AG09309 (cell line): ENCODE measurements at places on chromosomes 16 and 17.

GRCh38 chr17:1170739-1171138 is 9.0 kb downstream of the ABR start:
- no peak for DNase-seq

DNA sequence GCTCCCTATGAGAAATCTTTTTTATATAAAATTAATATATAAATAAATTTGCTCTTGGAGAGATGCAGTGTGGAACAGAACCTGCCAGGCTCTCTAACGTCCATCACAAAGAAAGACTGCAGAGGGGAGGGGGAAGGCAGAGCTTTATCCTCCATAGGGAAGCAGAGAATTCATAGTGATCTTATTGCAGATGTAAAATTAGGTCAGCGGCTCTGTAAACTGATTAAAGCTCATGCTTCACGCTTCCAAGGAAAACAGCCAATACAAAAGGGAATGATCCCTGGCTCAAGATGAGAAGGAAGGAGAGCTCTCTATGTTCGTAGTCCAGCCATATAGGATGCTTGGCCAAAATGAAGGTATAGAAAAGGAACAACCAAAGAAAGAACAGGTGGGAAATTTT is 532.3 kb upstream of the PSMD7 start:
- DNase-seq: no peak

- no peak for DNase-seq
Measured at GRCh38 chr17:49993423-49994060, 1.5 kb downstream of the DLX3 start.

DNA sequence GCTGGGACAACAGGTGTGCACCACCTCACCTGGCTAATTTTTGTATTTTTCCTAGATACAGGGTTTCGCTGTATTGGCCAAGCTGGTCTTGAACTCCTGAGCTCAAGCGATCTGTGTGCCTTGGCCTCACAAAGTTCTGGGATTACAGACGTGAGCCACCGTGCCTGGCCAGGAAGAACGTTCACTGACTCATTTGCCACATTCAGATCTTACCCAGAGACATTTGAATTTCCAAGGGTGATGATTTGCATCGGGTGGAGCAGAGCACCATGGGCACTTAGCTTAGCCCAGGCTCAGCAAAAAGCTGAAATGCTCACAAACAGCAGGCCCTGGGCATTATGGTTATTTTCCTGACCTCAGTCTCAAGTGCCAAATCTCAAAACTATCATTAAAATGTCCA is 14.5 kb upstream of the ADORA2B start:
- no peak for DNase-seq

DNA sequence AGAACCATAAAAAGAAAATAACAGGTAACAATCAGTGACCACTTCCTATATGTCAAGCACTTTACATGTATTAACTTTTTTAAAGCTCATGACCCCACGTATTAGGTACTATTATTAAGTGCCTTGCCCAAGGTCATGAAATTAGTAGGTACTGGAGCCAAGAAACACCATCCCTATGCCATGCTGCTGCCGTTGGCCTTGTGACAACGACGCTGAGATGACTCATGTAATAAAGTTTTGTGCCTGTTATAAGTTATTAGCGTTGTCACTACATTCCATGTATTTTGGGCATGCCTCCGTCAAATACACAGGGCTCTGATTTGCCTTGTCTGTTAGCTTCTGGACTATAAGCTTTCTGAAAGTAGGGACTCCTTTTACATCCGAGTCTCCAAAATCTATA is 1.4 kb downstream of the BBS2 start:
- DNase-seq: no peak

DNA sequence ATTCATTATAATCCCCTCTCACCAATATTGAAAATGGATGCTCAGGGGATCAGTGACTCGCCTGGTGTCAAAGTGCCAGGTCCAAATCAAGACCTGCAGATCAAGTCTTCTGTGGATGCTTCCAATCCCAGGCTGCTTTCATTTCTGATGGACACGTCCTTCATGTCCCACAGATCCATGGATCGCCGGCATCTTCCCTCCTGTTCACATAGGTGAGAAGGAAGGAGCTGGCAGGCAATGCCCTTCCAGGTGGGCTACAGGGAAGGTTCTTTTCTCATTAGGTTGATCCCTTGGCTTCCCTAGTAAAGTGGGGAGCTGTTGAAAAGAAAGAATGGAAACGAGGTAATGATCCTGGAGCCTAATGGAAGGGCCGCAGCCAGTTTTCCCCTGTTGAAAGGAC is 159.7 kb upstream of the RPH3AL start:
- no peak for DNase-seq

DNA sequence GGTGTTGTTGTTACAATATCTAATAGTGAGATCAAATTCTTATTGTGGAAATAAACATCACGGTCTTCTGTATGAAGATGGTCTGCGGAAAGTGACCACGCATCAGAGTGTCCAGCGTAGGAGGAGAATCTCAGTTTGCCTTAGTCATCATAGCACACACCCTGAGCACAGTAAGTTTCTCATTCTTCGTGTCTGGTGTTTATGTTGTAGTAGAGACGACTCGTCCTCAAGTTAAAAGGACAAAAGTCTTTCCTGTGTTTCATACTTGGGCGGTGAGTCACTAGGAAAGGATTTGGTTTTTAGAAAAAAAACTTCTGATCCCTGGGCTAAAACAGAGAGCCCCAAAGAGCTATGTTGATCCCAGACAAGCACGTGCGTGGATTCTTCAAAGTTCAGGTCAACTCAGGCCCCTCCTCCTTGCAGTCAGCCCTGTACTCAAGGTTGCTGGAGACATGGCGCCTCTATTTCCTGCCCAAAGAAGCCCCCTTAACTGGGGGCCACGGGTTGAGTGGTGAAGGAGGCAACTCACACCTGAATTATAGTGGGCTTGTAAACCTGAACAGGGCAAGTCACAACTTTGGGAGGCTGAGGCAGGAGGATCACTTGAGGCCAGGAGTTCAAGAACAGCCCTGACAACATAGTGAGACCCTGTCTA is 170.4 kb downstream of the ZFHX3 start:
- DNase-seq: peak; percentile 57

DNA sequence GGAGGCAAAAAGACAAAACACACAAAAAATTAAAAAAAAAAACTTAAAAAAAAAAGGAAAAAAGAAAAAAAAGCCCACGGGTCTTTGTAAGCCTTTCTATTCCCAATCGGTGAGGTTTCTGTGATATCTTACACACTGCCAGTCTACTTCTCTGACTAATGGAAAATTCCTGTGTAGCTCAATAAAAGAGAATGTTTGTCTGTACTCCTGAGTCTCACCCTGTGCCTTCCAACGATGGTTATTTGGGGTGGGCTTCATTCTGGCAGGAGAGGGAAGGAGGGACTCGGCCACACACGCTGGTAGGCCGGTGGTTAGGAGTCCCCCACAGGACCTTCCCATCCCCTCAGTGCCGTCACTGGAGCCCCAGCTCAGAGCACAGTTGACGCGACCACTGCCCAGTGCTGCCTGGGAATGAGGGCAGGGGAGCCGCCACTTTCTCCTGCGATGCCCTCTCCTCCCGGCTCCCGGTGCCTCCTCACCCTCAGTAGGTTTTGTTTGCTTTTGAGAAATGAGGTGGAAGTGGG is 68.0 kb downstream of the AMFR start:
- DNase-seq: no peak
